ENCODE measurements at places on chromosomes 11 and 22.

- DNase-seq = no peak
Observed at GRCh38 chr11:121841487-121842191, 274.4 kb downstream of the BLID start.

DNA sequence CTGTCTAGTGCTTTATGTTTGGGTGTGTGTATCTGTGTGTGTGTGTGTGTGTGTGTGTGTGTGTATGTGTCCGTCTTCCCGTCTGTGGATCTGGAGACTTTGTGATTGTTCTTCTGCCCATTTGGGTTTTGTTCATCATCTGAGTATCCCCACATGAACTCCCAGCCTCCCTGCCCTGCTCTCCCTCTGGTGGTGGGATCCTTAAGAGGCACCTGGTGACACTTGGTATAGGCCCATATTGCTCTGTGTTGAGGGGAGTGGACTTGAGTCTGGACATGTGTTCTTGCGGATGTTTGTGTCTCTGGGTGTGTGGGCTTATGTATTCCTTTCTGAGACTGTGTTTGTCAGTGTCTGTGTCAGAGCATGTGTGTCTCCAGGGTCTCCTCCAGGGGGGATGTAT, 15.3 kb downstream of the RCOR2 start:
- no peak for DNase-seq

GRCh38 chr11:102287964-102288724, 29.1 kb upstream of the BIRC3 start:
- peak; percentile 53 for DNase-seq

- DNase-seq = no peak
Observed at GRCh38 chr22:35978889-35979288, 49.7 kb downstream of the RBFOX2 start.

DNA sequence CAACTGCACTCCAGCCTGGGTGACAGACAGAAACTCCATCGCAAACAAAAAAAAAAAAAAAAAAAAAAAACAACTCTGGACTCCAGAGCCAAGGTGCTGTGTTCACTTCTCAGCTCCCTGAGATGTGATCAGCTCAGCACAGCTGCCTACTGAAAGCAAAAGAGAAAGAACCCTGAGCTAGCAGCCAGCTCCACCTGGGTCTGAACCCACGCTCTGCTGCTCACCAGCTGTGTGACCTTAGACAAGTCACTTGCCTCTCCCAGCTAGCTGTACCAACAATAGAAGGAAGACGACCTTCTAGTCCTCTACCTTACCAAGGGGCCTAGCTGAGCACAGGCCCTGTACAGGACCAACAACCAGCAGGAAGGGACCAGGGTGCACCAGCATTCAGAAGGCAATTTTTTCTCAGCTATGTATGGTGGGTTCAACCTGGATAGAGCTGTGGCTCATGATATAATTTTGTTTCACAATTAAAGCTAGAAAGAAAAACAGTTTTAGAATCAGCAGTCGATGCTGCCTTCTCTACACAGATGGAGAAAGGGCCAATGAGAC, 3.8 kb downstream of the DGCR2 start:
- DNase-seq = no peak

DNA sequence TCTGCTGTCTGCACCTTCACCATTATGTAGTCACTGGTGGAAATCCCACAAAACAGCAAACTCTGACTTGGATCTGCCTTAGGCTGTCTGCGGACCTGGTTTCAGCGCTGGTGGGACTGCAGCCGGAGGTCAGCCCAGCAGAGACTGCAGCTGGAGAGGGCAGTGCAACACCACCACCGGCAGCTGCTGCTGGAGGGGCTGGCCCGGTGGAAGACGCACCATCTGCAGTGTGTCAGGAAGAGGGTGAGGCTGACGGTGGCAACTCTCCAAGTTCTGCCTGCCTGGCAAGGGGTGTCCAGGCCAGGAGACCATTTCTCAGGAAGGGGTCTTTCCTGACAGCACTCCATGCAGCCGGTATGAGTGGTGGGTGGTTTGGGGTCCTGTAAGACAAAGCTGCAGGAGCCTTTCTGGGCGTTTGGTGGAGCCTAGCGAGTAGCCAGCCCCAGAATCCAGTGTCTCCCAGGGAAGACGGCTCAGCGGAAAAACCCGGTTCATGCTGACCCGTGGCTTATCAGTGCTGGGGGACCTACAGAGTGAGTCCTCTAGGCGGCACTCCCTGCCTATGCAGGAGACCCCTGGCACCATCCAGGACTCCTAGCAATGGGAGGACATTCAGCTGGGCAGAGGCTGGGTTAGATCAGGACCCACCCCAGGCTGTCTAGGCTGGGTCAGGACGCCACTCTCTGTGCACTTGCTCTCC, 50.8 kb downstream of the PISD start:
- no peak for DNase-seq

- DNase-seq = peak; percentile 32
Observed at GRCh38 chr11:123434262-123434661, 4.2 kb downstream of the GRAMD1B start.

DNA sequence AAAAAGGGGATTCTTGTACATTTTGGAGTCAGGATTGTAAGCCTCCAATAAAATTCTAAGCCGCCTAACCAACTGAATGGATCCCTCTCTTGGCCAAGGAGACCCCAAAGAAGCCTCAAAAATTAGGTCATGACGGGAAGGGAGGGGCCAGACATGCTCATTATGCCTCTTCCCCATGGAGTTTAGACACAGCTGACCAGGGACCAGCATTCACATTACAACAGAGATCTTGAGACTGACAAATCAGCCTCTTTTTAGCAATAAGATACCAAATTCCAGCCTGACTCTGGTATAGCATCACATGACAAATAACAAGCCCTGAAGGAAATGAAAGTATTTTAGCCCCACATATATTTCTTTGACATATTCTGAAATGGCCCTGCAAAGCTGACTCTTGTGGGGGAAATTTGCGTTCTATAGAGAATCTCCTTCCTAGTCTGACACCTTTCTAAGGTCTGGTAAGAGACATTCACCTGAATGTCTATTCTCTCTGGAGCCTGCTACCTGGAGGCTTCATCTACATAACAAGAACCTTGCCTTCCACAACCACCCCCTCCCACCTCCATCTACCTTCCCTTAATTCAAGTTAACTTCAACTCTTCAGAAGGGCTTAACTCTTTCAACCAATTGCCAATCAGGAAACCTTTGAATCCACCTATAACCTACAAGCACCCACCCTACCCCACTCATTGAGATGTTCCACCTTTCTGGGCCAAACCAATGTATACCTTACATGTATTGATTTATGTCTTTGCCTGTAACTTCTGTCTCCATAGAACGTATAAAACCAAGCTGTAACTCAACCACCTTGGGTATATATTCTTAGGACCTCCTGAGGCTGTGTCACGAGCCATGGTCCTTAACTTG, 10.3 kb downstream of the GAL start:
- no peak for DNase-seq

GRCh38 chr22:49791682-49792081, 36.0 kb downstream of the BRD1 start:
- no peak for DNase-seq

DNA sequence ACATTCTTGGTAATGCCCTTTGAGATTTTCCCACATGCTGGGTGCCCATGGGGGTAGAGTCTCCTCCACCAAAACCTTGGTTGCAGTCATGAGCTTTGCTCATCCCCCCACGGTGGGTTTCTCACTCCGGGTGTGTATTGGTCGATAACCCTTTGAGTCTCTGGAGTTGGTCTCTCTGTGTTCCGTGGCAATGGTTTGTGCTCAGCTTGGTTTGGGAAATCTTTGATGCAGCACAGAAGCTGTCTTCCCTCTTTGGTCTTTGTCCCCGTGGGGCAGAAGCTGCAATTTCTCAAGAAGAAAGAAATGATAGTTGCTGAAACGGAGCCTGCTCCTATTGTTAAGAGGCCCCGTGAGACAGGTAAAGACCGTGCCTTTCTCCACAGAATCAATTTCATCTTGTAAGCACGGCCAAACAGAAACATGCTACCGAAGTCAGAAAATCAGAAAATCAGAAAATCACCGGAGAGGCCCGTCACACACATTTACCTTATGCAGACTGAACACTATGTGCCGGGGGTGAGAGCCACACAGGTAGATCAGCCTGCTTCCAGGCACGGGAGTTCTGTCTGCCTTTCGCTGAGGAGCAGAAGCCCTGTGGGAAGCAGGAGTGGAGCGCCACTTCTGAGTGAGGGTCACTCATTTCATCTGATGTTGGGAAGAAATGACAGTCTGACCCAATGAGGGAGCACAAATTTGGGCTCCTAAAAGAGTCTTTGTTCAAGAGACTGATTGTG, 186.1 kb downstream of the TBC1D22A start:
- no peak for DNase-seq

GRCh38 chr11:74283580-74284180, 27.8 kb downstream of the P4HA3 start:
- DNase-seq = no peak

DNA sequence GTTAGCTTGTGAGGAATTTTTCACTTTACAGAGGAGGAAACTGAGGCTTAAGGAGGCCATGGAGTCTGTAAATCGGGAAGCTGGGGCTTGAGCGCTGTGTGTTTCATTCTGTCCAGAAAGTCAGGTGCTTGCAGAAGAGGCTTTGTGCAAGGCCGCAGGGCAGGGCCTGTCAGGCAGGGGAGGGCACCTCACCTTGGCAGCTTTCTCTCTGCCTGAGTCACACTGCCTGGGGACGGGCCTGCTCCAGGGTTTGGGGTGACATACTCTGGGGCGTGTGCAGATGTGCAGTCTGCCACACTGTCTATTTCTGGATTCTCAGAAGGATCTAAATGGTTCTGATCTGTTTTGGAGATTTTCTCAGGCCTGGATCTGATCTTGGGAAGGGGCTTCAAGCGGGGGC, 8.4 kb downstream of the INCENP start:
- DNase-seq = no peak

DNA sequence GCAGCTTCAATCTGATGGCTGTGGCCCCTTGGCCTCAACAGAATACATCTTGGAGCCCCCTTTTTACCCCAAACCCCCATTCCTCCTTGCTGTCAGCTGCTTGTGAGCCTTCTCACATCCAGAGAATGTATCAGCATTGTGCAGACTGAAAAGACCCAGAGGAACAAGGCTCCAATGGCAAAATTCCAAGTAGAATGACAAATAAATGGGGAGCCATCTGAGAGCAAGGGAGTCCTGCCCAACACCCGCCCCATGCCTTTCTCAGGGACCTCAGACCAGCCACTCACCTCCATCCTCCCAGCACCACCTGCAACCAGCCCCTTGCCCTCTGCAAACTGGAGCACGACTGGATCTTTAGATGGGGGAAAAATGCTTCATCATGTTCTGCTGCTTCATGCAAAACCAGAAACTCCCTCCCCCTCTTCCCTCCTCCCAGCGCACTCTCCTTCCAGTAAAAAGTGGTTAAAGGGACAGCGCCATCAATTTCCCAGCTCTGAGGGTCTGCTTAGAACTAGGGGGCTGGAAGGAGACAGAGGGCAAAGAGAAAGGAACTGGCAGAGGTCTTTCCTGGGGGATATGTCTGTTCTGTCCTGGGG, 2.2 kb upstream of the NEFH start:
- no peak for DNase-seq

DNA sequence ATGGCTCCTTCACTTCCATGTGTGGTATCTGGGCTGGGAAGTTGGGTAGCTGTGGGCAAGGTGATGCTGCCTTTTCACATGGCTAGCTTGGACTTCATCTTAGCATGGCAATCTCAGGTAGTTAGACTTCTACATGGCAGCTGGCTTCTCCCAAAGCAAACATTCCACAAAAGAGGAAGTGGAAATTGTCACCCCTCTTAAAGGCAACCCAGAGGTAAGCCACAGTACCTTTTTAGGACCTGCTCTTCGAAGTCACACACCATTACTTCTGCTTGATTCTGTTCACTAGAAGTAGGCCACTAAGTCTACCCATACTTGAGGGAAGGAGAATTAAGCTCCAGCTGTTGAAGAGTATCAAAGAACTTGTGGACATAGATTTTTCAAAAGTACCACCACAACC, 25.9 kb downstream of the TUG1 start:
- no peak for DNase-seq

- DNase-seq = no peak
Observed at GRCh38 chr22:17119481-17120202, 1.5 kb downstream of the TMEM121B start.

DNA sequence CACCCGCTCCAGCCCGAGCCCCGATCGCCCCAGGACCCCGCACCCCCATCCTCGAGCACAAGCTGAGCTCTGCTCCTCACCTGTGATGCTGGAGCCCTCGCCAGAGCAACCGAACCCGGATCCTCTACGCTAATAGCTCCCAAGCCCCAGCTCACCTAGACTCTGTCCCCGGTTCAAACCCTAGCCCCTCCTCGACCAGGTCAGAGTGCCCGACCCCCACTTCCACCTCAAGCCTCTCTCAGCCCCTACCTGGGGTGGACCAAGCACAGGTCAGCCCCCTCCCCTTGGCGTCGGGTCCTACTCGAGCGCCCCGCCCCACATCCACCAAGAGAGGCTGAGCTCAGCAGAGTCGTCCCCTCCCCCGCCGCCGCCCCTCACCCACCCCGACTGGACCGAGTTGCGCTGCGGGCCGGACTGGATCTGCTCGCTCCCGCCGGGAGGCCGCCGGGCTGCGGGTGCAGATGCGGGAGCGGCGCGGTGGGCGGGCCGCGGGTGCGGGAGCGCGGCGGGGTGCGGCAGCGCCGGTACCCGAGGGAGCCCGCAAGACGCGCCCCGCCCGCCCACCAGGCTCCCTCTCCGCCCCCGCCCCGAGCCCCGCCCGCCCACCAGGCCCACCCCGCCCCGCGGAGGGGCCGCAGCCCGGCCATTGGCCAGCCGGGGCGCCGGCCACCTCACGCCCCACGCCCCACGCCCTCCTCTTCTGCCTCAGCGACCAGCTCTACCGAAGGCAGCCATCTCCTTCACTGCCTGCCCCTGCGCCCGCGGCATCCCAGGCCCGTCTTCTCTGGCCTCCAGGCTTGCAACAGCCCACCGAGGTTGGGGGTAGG, 577 bp upstream of the DKK3 start:
- no peak for DNase-seq

GRCh38 chr11:31096191-31096805, 273.2 kb downstream of the DCDC1 start:
- no peak for DNase-seq

DNA sequence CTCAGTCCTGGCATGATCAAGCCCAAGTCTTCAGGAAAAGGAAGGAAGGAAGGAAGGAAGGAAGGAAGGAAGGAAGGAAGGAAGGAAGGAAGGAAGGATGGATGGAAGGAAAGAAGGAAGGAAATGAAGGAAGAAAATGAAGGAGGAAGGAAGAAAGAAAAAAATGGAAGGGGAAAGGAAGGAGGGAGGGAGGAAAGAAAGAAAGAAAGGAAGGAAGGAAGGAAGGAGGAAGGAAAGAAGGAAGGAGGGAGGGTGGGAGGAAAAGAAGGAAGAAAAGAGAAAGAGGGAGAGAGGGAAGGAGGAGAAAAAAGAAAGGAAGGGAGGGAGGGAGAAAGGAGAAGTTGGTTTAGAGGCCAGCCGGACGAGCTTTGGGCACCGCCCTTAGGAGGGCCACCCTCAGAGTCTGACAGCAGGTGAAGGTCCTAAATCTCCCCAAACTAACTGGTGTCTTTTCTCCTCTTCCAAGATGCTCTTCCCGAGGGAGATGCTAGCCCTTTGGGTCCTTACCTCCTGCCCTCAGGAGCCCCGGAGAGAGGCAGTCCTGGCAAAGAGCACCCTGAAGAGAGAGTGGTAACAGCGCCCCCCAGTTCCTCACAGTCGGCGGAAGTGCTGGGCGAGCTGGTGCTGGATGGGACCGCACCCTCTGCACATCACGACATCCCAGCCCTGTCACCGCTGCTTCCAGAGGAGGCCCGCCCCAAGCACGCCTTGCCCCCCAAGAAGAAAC, 122.8 kb downstream of the SEZ6L start:
- no peak for DNase-seq

- peak; percentile 7 for DNase-seq
Observed at GRCh38 chr11:10366568-10367331, 61.9 kb downstream of the ADM start.

Data from naive thymus-derived CD4-positive, alpha-beta T cell (primary cell).